ENCODE measurements at places on chromosomes 7 and 10.

GRCh38 chr10:119291223-119291900 lies 84.0 kb downstream of the GRK5 start:
- no peak for DNase-seq

DNA sequence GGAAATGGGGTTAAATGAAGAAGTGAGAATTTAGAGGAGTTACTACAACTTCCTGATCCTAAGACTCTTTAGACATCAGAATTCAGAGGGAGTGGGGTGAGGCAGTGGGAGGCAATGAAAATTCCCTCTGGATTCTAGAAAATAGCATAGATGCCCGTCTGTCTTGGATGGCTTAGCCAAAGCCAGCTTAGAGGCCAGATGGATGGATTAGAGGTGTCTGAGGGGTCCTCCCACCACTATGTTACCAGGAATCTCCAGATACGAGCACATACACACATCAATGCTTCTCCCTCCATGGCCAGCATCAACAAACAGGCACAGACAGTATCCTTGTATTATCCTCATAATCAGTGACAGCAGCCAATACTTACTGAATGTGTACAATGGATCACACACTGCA lies 418.1 kb downstream of the PLXNA4 start:
- DNase-seq: no peak

DNA sequence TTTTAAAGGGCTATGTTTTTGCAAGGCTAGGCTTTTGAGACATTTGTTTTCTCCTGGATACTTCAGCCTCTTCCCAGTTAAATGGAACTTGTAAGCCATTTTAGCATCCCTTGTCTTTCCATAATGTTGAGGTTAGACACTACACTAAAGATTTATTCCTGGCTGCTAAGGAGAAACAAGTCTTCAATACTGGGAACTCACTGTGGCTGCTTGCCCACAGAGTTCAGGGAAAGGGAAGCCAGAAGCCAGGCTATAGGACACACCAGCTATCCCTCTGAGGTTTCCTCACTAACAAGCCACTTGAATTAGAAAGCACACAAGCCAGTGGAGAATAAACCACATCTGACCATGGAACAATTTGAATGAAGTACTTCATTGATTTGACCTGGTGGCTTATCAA lies 421.7 kb upstream of the CHRM2 start:
- no peak for DNase-seq

GRCh38 chr7:48109848-48110663 lies 21.0 kb downstream of the UPP1 start:
- DNase-seq: peak; percentile 98

DNA sequence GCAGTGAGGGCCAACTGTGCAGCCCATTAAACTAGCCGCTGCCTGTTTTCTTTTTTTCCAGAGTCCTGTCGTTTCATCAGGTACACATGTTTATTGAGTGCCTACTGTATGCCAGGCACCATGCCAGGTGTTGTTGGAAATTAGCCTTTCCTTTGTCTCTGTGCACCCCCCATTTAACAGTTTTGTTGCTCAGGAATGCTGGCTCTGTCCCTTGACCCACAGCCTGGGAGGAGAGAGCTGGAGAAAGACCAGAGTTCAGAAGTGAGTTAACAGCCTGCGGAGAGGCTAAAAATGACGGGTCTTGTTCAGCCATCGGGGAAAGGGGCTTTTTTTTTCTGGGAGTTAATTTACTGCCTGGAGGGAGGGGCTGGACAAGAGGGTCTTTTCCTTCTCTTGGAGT lies 1.3 kb downstream of the LRMDA start:
- DNase-seq: no peak

GRCh38 chr10:28459453-28460144 lies 73.3 kb upstream of the WAC start:
- DNase-seq: peak; percentile 10

GRCh38 chr7:55188590-55189138 lies 169.8 kb downstream of the EGFR start:
- no peak for DNase-seq

- DNase-seq: no peak
Measured at GRCh38 chr7:124720195-124720594, 45.4 kb downstream of the GPR37 start.

GRCh38 chr10:46217752-46218453 lies 68.9 kb upstream of the ANTXRL start:
- no peak for DNase-seq

DNA sequence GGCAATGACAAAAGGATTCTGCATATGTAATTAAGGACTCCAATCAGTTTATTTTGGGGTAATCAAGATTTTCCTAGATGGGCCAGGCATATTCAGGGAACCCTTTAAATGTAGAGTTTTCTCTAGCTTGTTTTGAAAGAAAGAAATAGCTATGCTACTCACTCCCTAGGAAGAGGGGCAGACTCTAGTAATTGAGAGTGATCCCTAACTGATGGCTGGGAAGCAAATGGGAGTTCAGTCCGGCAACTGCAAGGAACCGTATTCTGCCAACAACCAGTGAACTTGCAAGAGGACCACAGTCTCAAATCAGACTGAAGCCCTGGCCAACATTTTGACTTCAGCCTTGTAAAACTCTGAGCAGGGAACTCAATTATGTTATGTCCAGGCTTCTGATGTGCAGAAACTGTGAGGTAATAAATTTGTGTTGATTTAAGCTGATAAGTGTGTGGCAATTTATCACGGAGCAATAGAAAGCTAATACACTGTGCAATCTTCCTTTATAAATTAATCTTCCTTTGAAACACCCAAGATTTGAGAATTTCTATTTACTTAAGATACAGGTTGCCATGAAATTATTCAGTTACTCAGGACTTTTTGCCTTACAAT lies 14.0 kb downstream of the AOAH start:
- no peak for DNase-seq

- no peak for DNase-seq
Measured at GRCh38 chr10:127302343-127302742, 106.0 kb upstream of the INSYN2A start.

DNA sequence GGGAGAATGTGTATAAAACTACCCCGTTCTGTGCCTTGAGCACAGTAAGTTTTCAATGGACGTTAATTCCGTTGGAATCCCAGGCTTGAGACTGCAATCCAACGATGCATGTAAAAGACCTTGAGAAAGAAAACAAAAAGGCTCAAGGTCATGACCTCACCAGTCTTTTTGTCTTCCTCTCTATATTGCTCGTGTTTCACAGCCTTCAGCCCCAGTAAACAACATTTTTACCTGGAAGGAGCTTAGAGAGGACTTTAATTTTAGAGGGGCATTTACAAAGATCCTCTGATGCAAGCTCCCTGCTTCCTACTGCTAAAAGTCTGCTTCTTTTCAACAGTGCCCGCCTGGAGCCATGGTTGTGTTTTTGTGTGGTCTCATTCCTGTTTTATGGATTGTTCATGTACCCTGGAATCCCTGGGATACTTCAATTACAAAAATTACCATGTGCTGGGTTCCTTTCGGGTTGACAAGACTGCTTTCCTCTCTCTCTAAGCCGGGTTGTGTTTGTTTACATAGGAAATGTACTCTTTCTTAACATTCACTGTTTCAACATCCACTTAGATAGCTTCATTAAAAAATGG lies 320.1 kb upstream of the NFE2L3 start:
- DNase-seq: no peak

DNA sequence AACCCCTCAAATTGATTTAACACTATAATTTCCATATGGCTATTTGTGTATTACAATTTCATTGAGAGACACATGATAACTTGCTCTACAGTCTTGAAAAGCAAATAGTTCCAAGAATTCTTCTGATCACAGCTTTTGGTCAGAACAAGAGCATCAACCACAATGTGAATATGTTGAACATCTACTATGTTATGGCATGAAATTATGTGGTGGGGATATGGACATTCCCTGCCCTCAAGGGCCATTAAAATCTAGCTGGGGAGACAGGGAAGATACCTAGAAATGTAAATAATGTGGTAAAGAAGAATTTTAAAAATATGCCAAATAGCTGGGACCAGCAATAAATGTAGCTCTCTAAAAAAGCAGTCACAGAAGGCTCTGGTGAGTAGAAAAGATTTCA lies 262.2 kb downstream of the FZD1 start:
- DNase-seq: no peak

DNA sequence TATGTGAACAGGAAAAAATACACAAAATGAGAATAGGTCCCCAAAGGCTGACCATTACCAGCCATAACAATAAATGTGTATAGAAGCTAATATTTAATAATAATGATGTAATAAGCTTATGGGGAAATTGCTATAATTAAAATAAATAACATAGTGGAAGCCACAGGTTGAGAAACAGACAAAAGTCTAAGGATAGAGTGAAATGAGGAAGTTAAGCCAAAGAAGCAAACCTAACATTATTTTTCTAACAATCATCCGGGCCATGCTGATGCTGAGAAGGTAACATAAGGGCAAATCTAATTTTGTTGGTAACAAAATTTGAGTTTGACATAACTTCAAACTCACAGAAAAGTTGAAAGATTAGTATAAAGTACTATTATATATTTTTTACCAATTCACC lies 115.9 kb downstream of the MICU1 start:
- DNase-seq: no peak

DNA sequence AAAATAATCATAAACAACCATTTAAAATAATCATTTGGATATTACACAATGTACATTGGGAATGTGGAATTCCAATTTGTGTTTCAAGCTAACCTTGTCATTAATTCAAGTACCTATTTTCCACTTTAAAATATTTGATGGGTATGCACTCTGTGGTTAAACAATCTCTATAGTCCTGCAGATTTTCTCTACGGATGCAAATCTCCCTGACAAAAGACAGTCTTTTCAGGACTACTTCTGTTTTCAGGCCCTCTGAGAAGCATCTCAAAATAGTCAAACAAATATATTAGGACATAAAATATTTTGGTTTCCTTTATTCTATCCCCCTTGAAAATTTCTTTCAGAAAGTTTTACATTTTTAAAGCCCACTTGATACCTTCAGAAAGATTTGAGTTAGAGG lies 735.6 kb upstream of the MBL2 start:
- no peak for DNase-seq

- no peak for DNase-seq
Measured at GRCh38 chr7:139619367-139619657, 95.8 kb downstream of the CLEC2L start.
